ENCODE measurements at places on chromosomes 13 and 19.

GRCh38 chr19:45952686-45953505 lies 20.8 kb downstream of the NOVA2 start:
- no peak for DNase-seq

- peak; percentile 68 for DNase-seq
Observed at GRCh38 chr13:98528663-98529064, 48.2 kb downstream of the STK24 start.

DNA sequence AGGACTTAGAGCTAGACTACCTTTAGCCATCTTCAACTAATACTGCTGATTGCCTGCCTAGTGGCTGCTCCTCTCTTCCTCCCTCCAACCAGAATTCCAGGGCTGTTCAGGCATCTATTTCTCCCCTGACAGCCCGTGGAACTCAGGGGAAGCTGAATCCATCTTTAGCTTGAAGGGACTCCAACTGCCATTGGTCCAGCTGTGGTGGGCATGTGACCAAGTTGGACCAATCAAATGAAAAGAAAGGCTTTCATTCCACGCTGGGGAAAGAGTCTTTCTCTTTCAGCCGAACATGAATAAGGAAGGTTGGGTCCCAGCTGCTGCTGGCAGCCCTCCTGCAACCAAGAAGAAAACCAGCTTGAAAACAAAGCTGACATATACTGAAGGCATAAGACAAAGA lies 168.5 kb upstream of the OBI1 start:
- DNase-seq: no peak

DNA sequence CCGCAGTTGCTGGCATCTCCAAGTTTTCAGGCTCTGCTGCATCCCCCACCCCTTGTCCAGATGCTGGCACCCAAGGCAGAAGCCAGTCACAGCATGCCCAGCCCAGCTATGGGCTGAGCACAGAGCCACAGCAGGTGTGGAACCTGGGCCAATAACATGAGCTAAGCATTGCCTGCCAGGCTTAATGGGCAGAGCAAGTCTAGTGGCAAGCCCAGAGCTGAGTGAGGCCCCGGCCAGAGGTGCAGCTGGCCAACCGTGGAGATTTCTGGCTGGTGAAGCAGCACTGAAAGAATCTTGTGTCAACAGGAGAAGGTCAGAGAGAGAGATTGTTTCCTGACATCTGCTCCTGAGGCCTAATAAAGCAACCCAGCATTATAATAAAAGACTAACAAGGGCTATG lies 111.0 kb downstream of the B3GLCT start:
- peak; percentile 79 for DNase-seq

DNA sequence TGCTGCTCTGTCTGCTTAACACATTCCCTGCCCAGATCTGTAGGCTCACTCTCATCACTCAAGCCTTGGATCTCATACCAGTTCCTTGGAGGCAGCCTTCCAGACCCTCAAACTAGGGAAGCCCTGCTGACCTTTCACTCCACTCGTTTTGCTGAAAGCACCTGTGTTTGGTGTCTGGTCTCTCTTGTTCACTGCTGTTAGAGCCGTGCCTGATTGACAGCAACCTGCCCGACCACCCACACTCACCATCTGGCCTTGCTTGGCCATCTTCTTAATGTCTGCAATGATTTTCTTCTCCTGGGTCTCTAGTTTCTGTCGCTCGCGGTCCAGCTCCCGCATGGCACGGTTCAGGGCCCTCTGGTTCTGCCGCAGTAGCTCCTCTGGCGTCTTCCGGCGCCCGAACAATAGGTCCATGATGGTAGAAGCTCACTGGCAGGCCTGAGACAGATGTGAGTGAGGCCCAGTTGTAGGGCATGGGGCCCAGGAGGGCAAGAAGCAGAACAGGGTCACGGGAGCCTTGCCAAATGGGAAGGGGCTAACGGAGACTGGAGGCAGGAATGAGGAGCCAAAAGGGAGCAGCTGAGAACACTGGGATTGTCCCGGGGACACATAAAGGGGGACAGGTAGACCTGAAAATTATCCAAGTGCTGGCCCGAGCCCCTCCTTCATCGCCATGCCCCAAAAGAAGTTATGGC lies 959 bp downstream of the CHMP2A start:
- peak; percentile 23 for DNase-seq

DNA sequence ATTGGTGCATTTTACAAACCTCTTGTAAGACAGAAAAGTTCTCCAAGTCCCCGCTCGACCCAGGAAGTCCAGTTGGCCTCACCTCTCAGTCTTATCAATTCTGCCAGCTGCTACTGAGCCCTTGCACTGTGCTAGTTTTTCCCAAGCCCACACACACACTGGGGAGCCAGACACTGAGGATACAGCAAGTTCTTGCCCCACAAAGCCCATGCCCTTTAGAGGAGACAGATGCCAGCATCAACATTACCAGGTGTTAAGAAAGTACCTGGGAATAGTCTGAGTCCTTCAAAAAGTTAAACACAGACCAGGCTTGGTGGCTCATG lies 175.0 kb downstream of the PTPRS start:
- DNase-seq: no peak

DNA sequence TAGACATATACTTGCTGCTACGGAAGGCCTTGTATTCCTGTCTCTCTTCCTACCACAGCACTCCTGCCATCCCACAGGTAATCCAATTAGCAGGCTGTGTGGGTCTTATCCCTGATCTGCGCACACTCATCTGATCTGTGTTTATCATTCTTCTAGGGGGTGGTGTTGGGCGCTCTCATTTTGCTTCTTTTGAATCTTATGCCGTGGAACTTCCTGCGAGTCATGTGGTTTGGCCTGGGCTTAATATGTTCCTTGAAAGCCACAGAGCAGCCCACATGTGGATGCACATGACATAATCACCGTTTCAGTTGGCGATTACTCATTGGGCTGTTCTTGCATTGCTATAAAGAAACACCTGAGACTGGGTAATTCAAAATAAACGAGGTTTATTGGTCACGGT lies 7.5 kb downstream of the RASA3 start:
- no peak for DNase-seq

DNA sequence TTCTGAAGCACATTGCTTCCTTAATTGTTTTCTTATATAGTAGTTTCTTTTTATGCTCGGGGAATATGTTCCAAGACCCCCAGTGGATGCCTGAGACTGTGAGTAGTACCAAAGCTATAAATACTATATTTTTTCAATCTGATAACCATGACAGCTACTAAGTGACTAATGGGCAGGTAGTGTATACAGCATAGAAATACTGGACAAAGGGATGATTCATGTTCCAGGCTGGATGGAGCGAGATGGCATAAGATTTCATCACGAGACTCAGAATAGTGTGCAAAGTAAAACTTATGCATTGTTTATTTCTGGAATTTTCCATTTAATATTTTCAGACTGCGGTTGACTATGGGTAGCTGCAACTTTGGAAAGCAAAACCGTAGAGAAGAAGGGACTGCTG lies 47.9 kb upstream of the OLFM4 start:
- no peak for DNase-seq

DNA sequence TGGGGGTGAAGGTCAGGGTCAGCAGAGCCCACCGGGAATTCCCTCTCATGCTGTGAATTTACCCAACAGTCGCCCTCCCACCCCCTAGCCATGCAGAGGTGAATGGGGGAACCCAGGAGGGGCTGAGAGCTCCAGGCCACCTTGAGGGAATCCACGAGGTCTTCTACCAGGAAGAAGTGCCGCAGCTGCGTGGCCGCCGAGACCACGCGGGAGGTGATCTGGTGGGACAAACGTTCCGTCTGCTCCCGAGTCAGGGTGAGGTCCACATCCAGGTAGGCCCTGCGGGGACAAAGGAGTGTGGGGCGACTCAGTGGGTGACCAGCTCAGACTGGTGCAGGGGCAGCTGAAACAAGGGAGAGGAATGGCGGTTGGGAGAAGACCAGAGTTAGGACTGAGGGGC lies 8.1 kb downstream of the RTN2 start:
- no peak for DNase-seq

DNA sequence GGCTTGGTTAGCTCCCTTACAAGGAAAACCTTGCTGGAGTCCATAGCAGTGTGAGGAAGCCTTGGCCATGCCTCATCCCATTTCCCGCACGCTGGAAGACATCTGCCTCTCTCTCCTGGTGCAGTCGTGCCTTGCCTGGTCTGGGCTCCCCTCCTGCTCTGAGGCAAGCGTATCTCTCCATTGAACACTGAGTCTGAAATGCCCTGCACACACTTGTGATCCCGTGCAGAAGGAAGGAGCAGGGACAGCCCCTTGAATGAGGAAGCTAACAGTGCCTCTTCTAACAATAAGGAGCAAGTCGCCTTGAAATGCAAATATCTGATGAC lies 407 bp upstream of the ZNF440 start:
- no peak for DNase-seq

DNA sequence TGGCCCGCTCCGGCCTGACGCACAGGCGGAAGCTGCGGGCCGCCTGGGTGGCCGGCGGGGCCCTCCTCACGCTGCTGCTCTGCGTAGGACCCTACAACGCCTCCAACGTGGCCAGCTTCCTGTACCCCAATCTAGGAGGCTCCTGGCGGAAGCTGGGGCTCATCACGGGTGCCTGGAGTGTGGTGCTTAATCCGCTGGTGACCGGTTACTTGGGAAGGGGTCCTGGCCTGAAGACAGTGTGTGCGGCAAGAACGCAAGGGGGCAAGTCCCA lies 4.4 kb downstream of the FFAR1 start:
- no peak for DNase-seq

DNA sequence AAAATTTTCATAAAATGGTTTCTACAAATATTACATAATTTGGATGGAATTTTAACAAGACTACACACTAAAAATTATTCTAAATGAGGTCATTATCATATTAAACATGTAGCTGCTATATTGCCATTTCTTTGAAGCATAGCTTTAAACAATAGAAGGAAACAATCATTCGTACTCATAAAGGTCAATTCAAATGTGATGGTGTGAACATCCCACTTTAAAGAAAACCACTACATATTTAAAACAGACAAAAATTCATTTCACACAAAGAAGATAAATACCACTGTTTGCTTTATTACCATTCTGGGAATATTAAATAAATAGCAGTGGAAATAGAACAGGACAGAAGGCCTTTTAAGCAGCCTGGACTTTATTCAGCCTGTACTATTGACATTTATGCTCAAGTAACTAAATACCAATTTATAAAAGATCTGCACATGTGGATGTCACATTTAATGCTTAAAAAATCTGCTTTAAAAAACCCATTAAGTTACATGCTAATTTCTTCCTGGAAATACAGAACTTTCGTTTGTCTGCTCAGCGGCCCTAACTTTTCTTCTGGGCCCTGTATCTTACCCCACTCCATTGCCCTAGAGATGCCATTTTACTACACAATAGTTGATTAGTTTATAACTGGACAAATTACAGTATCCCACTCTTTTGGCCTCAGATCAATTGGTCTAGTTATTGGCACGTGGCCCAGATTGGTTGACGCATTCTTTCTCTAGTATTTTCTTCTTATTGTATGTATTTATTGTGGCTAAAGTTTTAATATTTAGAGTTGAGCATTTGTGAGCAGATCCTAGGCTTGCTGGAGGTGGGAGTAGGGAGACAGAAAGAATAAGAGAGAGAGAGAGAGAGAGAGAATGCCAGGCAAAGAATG lies 215.1 kb upstream of the SPRY2 start:
- DNase-seq: no peak

DNA sequence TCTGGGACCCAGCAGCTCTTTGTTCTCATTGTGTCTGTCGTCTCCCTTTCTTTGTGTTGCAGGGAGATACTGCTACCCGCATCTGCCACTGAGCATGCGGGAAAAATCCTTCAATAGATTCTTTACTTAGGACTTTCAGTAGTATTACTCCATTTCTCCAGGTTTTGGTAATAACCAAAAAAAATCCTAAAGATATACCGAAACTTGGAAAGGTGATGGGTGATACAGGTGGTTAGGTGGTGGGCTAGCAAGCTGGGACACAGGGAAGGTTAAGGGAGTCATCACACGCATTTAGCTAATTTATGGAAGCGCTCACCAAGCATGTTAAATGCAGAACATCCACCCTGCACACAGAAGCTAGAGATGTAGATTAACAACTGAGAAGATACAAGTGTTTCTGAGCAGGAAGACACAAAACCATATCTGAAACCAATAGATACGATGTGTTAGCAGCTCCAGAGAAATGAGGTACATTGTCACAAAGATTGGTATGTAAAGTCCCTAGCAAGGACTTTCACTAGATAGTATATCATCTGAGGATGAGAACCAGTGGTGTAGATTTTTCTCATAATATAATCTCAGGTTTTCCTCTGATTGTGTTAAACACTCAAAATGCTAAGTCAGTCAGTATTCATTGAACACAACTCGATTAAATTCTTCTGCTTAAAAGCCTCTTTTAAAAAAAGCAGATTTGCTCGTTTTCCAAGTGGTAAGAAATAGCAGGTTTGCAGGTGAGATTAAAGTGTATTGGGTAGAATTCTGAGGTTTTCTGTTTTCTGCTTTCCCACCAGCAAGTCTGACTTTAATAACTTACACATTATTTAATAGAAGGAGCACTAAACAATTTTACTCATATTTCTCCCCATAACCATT lies 1.2 kb upstream of the SLAIN1 start:
- DNase-seq: no peak

- no peak for DNase-seq
Observed at GRCh38 chr13:43431290-43431716, 355.5 kb downstream of the ENOX1 start.

- no peak for DNase-seq
Observed at GRCh38 chr13:111658145-111659100, 338.0 kb downstream of the TEX29 start.

DNA sequence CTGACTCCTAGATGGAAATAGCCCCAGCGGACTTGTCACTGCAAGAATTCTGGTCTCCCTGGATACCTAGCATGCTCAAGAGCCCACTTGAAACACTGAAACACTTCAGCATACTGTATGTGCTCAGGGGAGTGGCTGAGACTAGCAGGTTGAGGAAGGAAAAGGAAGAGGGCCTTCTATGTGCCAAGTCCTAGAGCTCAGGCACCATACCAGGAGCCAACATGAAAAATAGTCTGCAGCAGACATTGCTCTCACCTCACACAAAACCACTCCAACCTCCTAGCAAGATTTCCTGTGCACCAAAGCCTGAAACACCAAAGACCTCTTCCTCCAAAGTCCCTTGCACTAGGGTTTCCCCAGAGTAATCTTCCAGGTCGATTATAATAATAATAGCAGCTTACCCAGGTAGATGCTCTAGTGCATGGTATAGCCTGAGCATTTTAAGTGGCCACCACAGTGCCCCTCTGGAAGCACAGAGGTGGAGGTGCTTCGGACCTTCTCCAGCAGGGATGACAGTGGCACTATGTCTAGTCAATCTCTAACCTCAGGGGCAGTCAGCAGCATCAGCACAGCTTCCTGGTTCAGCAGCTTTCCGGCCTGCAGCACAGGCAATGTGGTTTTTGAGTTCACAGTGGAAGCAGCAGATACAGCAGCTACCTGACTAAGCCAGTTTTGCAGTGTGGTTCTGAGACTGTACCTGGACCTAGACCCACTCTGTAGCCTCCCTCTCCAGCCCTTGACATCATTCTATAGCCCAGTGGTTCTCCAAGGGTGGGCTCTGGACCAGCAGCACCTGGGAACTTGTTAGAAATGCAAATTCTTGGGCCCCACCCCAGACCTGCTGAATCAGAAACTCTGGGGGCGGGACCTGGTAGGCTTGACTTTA lies 45.6 kb upstream of the UBE2L5 start:
- no peak for DNase-seq

- DNase-seq: no peak
Observed at GRCh38 chr13:114339857-114340534, 25.7 kb downstream of the CHAMP1 start.

- no peak for DNase-seq
Observed at GRCh38 chr13:71316792-71317363, 550.1 kb downstream of the DACH1 start.

GRCh38 chr19:720345-721160 lies 11.8 kb downstream of the PALM start:
- no peak for DNase-seq

Data from heart left ventricle (tissue), 16 donors.